ENCODE measurements at places on chromosomes 2 and 18.

DNA sequence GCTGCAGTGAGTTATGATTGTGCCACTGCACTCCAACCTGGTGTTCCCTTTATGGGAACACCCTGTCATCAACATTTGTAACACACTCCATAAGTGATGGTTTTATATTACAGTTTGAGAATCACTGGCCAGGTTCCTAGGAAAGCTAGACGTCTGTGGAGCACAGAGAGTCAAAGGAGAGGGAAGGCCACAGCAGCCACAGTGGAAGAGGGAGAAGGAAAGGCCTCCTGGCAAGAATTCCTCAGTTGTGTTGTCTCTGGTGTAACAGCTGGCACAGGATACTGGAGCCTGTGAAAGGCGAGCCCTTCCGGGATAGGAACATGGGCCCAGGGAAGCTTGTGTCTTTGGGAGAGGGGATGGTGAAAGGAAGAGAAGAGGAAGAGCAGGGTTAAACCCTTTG is 360.5 kb upstream of the PIK3C3 start:
- no peak for DNase-seq

DNA sequence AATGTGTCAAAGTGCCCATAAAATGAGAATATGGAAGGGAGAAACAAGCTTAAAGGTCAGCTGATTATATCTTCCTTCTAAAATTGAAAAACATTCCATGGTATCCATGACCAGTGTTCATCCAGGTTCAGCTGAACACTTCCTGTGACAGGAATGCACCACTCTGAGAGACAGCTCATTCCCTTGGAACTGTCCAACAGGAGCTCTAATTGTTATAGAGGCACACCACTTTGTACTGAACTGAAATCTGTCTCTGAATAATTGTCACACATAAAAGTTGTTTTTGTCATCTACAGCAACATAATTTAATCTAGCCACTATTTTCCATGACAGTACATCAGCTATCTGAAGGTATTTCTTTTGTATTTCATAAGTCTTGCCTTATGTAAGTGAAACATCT is 195.9 kb upstream of the ZNF804A start:
- no peak for DNase-seq

DNA sequence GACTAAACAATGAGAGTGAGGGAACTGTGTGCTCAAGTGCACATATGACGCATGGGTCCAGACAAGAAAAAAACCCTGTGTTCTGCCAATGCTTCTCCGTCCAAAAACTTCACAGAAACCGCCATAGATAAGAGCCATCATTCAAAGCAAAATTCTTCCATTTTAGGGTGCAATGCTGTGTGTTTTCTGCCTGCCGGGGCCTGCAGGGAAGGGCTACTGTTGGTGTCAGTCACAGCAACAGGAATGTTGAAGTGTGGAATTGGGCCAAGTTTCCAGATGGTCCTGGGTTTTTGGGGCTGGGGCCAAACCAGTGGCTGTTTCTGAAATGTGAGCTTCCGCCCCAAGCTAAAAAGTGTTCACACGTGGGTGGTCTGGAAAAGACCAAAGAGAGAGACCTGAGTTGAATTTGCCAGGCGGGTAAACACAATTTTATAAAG is 677 bp upstream of the MC2R start:
- no peak for DNase-seq

DNA sequence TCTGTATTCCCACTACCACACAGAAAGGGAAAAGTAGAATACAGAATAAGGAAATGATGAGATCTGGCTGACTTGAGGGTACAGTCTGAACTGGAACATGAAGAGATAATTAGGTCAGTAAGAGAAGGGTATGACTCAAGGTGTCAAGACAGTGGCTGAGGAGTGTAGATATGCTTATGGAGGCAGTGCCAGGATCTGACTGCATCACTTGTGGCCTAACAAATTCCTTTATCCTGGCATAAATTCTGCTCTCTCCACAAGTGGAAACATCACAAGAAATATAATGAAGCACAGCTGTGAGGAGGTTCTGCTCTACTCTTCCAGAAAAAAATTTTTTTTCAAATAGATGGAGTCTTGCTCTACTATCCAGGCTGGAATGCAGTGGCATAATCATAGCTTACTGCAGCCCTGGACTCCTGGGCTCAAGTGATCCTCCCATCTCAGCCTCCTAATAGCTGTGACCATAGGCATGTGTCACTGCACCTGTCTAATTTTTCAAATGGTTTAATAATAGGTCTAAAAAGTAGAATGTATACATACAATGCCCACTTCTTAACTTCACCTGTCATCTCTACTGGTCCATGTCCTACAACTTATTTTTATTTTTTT is 85.3 kb downstream of the C2orf74 start:
- no peak for DNase-seq

DNA sequence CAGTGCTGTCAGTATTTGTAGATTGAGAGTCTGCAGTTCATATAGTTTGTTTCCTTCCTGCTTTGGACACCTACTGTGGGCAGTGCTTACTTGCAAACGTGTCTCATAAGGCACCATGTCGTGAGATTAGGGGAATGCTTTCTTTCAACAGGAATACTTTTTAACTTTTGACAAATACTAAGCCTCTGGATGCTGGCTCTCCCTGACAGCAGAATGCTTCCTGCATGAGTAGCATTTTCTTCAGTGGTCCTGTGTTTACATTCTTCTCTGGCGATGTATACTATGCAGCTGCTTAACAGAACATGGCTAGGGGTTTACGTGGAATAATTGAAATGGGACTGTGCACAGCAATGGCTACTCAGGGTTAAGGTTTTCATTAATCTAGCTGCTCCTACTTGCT is 807.5 kb downstream of the MBD2 start:
- DNase-seq = no peak

DNA sequence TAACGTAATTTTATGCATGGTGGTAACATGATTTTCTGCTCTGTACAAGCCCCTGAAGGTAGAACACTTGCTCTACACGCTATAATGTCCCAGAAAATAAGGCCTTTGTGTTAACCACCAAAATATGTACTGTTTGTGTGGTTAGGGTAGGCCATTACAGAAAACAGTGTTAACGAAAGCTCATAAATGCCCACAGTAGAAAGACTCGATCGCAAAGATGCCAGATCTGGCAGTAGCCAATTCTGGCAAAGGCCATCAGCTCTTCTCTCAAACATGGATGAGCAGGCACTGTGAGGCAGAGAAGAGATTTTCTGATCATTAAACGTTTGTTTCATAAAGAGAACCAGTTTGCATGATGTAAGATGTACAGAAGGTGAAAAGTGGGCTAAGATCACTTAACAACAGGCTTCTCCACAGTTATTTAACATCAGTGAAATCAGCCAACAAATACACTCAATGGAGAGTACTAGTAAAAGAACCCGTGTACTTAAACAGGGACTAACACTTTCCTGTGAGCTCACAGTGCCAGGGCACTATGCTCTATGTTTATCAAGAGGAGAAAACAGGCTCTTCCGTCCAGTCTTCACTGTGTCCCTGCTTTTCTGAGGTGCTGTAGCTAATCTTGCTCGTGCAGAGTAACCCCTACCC is 80.3 kb downstream of the SPRED2 start:
- no peak for DNase-seq

- no peak for DNase-seq
These were observed 111.2 kb upstream of the NOSTRIN start for GRCh38 chr2:168691221-168691620.

DNA sequence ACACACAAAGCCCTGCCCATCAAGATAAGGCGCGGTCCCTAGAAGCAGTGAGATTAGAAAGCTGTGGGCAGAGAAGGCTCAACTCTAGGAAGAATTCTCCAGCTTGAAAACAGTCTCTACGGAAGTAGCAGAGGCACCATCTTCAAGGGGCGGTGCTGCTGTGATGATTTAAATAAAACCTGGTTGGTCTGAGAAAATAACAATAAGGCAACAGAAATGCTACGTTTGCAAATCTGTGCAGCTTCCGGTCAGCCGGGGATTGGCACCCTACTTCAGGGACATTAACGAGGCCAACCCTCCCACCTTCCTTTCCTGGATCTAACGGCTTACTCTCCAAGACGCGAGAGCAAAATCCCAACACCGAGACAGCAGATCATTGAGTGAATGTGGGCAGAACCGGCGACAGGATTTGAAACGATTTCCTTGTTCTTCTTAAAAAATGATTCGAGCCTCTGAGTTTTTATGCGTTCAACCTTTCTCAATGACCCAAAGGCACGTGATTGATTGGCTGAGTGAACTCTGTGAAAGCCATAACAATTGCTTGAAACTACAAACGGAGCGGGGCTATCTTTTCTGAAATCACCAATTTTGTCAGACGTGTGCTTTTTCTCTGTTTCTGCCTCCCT is 93.7 kb upstream of the ZNF516 start:
- no peak for DNase-seq

- DNase-seq = no peak
These were observed 165.6 kb downstream of the SMAD7 start for GRCh38 chr18:48785091-48785614.

GRCh38 chr18:31426021-31426420 is 21.5 kb upstream of the DSG3 start:
- DNase-seq = no peak

GRCh38 chr18:36613069-36613468 is 215.7 kb downstream of the TPGS2 start:
- no peak for DNase-seq

GRCh38 chr2:117232305-117232704 is 582.2 kb upstream of the DDX18 start:
- no peak for DNase-seq

- no peak for DNase-seq
These were observed 391.7 kb upstream of the CYRIA start for GRCh38 chr2:17057109-17058017.

GRCh38 chr2:153213022-153213421 is 265.5 kb downstream of the RPRM start:
- DNase-seq = no peak

GRCh38 chr18:46261799-46262198 is 157.6 kb downstream of the HAUS1 start:
- DNase-seq = no peak

GRCh38 chr18:5891184-5891853 is 4.0 kb downstream of the TMEM200C start:
- DNase-seq = no peak

- DNase-seq = no peak
These were observed 12.2 kb downstream of the SCN1A start for GRCh38 chr2:166115589-166115988.

DNA sequence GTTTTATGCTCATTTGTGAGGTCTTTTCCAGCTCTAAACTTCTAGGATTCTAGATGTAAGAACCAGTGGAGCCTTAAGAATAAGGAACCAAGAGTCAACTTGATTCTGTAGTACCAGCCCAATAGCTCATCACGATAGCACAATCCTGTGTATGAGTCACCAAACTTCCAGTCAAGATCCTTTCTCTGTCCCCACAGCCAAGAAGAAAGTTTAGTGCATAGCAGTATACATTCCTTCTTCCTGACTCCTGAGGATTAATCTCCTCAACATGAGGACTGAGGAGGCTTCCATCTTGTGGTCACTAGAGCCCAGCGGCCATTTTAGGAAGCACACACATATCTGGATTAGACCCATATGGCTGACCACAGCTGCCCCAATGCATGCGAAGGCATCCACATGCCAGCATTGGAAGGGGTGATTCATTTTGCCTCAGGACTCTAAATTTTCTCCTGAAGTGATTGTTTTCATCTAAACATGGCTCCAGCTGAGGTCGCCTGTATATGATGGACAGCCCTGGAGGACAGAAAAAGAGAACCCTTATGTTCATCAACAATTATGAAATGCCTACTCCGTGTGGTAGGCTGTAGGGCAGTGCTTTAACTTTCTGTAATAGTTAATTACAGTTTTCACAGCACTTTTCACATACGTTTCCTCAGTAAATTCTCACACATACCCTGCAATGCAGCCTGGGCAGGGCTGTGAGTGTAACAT is 53.5 kb downstream of the RASGRP3 start:
- no peak for DNase-seq

- DNase-seq = no peak
These were observed 287.2 kb upstream of the CYRIA start for GRCh38 chr2:16952805-16953204.

DNA sequence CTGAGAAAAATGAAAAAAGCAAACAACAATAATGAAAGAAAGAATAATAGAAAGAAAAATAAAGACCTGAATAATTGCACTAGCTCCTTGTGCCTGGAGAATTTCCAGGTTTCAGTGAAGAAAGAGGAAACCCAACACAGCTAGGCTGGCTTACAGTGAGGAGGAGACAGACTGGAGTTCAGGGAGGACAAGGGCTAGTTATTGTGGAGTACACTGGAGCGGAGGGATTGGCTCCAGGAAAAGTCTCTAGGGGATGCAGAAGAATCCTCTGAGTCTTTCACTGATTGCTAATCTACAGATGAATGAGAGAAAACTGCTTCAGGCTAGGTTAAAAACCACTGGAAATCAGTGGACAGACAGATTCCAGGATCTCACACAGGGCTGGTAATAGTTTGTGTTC is 163.6 kb upstream of the RBMS1 start:
- DNase-seq = no peak

DNA sequence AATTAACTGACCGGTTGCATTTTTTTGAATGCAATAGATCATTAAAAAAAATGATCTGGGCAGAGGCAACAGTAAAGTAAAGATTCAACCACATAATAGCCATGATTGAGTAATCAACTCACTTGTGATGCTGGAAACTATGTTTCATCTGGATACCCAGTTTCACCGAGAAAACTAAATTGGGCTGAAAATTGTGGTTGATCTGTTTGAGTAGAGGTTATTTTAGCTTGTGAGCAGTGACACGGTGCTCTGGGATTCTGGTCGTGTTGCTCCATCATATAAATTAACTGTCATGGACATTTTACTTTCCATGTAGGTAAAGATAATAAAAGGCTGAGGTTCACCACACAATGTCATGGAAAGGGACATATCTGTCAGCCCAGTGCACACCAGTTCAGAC is 58.7 kb downstream of the CD226 start:
- DNase-seq = no peak

DNA sequence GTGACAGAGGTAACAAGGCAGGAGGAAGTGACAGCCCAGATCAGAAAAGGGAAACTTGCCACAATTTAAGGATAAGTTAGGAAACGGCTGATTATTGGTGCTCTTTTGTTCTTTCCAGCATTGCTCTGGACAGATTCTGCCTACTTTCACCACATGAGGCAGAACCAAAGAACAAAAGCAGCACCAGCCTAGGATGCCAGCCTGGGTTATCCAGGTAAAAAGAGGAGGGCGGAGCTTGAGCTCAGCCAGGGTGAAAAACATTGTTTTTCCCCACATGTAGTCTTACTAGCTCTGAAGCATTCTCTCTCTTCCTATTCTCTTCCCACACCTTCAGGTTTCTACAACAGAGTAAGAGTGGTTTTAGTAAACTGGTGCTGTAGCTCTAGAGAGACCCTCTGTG is 300.5 kb downstream of the TMX3 start:
- DNase-seq = no peak

- DNase-seq = no peak
These were observed 5.2 kb upstream of the CHCHD5 start for GRCh38 chr2:112579241-112579640.

GRCh38 chr2:224309176-224309575 is 92.7 kb downstream of the FAM124B start:
- no peak for DNase-seq

- no peak for DNase-seq
These were observed 19.3 kb downstream of the CCDC88A start for GRCh38 chr2:55400332-55400731.

GRCh38 chr2:71788186-71788525 is 334.8 kb downstream of the DYSF start:
- no peak for DNase-seq

Measured in NCI-H345 (cell line).